ENCODE measurements at places on chromosomes 1 and 21.

- no peak for DNase-seq
These were observed 18.2 kb downstream of the PHLDA3 start for GRCh38 chr1:201450721-201451291.

DNA sequence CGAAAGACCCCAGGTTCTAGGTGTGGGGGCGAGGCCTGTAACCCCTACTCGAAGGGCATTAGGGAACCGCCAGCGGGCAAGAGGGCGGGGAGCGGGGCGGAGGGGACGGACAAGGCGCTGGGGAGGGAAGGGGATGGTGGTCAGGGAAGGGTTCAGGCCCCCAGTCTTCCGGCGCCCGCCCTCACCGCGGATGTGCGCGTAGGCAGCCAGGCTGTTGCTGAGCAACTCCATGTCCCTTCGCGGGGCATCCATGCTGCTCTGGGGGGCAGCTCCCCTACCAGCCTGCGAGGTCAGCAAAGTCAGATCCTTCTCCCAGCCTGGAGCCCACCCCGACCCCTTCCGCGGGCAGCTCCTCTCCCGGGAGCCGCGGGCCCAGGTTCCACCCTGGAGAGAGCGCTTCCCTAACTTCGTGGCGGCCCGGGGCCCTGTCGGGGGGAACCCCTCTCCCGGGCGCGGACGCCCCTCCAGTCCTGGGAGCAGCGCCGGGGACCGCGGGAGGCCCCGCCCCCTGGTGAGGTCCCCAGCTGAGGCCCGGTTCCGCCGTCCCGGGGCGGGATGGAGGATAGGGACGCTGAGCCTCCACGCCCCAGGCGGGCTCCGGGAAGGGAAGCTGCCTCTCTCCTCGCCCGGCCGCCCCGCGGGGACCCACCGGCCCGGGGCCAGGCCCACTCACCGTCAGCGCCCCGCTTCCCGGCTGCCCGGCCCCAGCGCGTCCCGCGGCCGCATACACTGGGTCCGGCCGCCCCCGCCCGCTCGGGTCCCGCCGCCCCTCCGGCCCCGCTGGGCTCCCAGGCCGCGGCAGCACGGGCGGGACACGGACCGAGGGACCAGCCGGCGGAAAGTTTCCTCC is 434 bp downstream of the EVA1B start:
- no peak for DNase-seq

DNA sequence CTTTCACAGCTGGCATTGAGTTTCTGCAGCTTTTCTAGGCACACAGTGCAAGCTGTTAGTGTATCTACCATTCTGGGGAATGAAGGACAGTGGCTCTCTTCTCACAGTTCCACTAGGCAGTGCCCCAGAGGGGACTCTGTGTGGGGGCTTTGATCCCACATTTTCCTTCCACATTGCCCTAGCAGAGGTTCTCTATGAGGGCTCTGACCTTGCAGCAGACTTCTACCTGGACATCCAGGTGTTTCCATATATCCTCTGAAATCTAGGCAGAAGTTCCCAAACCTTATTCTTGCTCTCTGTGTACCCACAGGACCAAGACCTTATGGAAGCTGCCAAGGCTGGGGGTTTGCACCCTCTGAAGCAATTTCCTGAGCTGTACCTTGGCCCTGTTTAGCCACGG is 2.4 kb upstream of the IFI44 start:
- DNase-seq = no peak

- no peak for DNase-seq
These were observed 12.7 kb downstream of the FAM89A start for GRCh38 chr1:231027136-231027925.

- peak; percentile 38 for DNase-seq
These were observed 86.6 kb upstream of the DPH5 start for GRCh38 chr1:101112051-101112780.

GRCh38 chr1:18962121-18962721 is 5.7 kb upstream of the IFFO2 start:
- no peak for DNase-seq

DNA sequence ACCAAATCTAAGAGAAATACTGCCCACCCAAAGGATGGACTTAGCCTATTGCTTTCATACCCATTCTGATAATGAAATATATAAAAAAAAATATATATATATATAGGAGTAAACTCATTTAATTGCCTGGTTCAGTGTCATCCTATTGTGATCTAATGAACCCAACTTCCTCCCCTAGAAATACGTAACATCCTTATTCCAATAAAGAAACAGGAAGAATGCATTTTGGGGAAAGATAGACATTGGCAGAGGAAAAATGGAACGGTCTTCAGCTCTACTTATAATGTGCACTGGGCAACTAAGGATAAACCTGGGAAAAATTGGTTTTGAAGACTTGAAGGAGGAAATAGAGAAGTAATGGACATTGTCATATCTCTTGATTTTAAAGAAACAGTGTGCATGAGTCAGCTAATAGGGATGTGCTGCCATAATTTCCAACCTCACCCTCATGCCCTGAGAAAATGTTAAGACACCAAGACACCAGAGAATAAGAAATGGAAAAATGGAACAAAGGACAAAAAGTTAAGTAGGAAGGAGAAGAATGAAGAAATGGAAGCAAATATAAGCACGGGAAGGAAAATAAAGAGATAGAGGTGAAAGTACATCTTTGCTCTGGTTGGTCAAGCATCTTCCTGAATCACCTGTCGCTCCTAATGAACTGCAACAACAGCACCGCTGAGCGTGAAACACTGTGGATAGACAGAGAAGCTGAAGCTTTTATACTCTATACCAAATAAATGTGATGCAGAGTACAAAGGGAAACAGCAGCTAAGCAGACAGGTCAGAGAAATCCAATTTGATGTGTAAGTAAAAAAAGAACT is 5.4 kb downstream of the UBR4 start:
- DNase-seq = no peak

- no peak for DNase-seq
These were observed 91.5 kb downstream of the SPATA46 start for GRCh38 chr1:162285149-162285561.

DNA sequence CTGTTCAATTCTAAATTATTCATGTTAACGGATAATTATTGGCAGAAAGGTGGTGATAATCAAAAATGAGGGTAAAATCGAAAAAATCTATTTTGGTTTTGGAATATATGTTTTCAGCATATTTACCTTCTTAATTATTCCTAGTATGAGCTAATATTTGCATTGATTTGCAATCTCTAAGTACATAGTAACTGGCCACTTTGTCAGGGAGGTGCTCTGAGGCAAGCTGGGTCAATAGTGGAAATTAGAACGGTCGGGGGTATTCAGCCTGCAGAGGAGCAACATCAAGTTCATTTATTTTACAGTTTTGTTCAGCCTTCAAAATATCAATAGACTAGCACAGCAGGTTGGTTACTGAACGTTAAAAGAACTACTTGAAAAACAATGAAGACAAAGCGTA is 1.8 kb downstream of the OTUD7B start:
- DNase-seq = no peak

DNA sequence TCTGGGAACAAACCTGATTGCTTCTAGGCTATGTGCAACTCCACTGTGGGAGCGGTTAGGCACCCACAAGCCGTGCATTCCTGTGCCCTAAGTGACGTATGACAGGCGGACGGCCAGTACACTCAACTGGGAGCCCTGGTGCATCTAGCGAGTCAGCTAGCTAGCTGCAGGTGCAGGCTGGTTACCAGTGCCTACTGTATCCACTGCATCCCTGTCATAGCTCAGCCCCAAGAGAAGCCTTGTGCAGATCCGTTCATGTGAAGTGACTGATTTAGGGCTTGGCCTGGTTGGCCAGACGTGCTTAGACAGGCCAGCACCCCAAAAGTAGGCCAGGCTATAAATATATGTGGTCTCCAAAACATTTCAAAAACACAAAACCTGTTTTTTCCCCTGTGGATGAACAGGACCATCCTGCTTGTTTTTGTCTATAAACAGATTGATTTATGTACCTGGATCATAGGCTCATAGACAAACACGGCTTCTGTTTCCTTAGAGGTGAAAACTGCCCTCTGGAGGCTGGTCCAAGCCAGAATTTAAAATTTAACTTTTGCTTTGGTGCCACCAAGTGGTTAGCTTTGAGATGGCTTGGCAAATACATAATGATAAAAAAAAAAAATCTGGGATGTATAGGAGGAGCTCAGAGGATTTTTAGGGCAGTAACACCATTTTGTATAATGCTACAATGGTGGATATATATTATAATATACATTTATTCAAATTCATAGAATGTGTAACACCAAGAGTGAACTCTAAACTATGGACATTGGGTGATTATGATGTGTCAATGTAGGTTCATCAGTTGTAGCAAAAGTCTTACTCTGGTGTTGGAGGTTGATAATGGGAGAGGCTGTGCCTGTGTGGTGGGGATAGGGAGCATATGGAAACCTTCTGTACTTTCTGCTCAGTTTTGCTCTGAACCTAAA is 68.5 kb downstream of the GIPC2 start:
- DNase-seq = peak; percentile 26

DNA sequence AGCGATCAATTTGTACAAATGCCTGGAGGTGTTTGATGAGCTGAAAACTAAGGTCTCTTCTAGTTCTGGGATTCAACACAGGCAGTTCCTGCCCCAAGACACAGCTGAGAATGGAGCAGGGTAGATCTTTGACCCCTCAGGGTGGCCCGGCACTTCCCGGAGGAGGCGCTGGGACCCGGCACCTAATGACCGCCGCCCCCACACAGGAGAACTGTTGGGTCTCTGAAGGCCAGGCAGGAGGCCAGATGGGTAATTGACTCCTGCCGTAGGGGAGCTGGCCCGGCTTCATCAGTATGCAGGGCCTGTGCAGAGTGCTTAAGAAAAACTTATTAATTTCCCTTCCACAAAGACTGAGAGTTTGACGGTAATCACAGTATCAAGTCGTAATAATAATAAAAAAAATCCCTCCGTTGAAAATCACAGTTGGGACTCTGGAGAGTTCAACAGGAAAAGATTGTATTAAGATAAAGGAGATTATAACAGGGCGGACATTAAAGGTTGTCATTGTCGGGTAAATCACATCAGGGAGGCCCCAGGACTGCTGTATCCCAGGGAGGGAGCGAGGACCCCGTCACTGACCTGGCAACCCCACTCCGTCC is 51.7 kb downstream of the UBIAD1 start:
- DNase-seq = no peak

- DNase-seq = no peak
These were observed 108.0 kb downstream of the LBR start for GRCh38 chr1:225319871-225320270.

DNA sequence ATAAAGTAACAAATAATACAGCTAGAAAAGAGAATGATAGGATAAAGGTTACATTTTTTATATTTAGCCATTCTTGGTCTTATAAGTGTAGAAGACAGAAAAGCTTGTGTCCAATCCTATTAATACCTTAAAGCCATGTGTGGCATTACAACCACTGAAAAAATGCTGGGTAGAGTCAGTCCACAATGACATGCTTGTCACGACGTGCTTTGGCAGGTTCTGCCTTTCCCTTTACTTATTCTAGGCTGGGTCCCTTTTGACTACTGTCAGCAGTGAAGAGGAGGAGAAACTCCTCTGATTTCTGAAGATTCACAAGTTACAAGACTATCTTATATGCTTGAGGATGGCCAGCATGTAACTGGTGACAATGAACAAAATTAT is 14.6 kb upstream of the AIM2 start:
- DNase-seq = no peak

DNA sequence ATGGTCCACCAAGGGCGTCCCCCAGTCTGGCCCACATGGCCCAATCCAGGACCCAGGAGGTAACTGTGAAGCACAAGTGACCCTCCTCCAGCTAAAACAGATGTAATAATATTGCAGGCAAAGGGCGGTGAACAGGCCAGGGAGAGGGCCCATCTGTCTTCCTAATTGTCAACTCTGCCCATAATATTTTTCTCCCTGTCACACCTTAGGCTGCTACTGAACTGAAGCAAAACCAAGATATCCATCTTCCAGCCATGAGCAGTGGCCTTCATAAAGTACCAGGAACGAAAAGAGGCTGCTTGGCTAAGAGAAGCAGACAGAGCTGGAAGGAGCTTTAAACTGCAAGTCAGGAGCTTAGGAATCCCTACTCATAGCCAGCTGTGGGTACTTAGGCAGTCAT is 3.1 kb downstream of the KANK4 start:
- no peak for DNase-seq

DNA sequence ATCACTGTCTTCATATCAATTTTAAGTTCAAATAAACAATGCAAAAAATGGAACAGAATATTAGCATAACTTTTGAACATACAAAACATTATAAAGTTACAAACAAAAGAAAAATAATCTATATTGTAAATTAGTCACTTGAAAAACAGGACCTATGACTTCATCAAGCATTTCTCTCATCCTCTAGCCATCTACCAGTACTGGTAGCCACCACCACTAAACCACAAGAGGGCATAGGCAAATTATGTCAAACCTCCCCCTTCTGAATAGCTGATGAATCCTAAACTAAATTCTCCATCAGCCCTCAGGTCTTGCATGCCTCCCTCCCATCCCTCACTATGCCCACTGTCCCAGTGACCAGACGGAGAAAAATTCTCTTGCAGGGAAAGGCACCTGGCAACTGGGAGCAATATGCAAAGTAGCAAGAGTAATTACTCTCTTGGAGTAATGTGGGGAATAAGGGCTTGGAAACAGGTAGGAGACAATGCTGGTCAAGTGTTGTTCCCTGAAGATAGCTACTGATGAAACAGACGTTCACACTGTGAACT is 37.1 kb downstream of the SSX2IP start:
- DNase-seq = no peak

DNA sequence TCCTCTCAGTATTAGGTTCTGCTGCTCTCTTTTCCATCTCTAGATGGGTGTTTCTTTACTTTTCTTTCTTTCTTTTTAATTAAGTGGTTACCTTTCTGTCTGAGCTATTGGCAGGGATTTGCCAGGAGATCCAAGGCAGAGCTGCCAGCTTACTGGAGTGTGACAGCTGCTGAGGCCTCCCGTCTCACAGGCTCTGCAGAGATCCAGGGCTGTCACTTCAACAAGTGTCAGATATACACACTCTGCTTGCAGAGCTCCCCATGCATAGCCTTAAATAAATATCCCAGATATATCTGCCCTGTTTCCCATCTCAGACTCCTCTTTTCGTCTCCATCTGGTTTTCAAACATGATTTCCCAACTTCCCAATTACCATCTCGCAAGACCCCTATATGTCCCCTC is 124.3 kb downstream of the NOS1AP start:
- no peak for DNase-seq

DNA sequence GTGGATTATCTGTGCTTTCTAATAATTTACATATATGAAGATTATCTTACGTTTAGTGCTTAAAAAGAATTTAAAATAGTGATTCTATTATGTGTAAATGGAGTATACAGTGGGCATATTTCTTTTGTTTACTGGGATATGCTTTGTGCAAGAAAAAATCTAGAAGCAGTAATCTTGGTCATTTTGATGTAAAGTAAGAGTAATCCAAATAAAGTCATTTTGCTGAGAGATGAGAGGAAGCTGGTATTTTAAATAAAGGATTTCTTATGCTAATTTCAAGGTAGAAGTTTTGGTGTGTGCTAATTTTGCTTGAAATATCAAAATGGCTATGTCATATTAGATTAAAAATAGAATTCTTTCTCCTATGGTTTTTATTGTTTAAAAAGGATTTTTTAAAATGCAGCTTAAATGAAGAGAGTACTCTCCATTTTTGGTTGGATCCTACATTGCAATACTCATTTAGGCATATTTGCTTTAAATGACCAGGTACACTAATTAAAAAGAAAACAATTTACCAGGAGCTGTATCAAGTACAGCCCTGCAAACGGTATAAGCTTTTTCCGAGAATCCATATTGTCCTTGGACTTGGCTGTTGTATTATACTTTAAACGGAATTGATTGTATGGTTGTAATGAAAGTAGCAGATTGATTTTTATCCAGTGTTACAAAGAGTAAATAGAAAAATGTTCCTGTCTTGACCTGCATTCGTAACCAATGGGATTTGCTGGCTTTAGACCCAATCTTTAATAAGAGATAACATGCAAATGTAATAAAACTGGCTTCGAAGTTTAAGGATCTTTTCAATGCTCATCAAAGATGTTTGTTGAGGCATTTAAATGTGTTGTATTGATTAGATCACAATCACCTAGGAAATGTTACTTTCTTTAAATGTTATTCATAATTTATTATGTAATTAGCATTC is 574.7 kb downstream of the USP25 start:
- DNase-seq = no peak

All from stimulated activated CD8-positive, alpha-beta memory T cell treated with anti-CD3 and anti-CD28 coated beads, Interleukin-15, amount 100 ng/mL, for 1 hour (primary cell).